ENCODE measurements at places on chromosomes 7 and 10.

GRCh38 chr10:91196268-91197048 is 24.0 kb upstream of the PCGF5 start:
- H3K27ac ChIP-seq = peak overlapping the region; percentile 64
- H3K4me3 ChIP-seq = no peak overlapping the region
- no peak for DNase-seq
- no peaks in the 10 kb centered on the region for H3K27me3 ChIP-seq
- H3K36me3 ChIP-seq = peaks cover 6% of the 10 kb centered on the region

- peaks cover 22% of the 10 kb centered on the region for H3K4me1 ChIP-seq
- peak; percentile 14 for DNase-seq
- H3K4me3 ChIP-seq = peak within 1 kb of the TSS; percentile 38
- H3K36me3 ChIP-seq = peaks cover 20% of the 10 kb centered on the region
- no peak within 1 kb of the TSS for H3K27ac ChIP-seq
- H3K27me3 ChIP-seq = peaks cover 59% of the 10 kb centered on the region
Observed at GRCh38 chr10:22345301-22346095, at the start of gene SPAG6. Gene SPAG6, plus strand, starts transcription at chr10:22345496. Its CDS starts 116 bp downstream, at chr10:22345612.

DNA sequence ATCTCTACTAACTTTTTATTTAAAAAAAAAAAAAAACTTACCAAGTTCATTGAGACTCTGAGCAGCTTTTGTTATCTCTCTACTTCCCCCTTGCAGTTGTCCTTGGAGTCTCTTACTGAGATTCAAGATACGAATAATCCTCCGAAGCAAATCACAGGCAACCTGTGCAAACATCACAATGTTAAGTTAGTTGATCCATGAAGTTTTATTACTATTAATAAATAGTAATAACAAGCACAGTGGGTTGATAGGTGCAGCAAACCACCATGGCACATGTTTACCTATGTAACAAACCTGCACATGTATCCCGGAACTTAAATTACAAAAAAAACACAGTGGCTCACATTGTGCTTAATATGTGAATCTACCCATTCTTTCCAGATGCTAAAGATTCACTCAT is 36.5 kb downstream of the COG5 start:
- H3K4me1 ChIP-seq = peaks cover 11% of the 10 kb centered on the region
- H3K4me3 ChIP-seq = no peak overlapping the region
- H3K27me3 ChIP-seq = no peaks in the 10 kb centered on the region
- peaks cover 27% of the 10 kb centered on the region for H3K36me3 ChIP-seq

DNA sequence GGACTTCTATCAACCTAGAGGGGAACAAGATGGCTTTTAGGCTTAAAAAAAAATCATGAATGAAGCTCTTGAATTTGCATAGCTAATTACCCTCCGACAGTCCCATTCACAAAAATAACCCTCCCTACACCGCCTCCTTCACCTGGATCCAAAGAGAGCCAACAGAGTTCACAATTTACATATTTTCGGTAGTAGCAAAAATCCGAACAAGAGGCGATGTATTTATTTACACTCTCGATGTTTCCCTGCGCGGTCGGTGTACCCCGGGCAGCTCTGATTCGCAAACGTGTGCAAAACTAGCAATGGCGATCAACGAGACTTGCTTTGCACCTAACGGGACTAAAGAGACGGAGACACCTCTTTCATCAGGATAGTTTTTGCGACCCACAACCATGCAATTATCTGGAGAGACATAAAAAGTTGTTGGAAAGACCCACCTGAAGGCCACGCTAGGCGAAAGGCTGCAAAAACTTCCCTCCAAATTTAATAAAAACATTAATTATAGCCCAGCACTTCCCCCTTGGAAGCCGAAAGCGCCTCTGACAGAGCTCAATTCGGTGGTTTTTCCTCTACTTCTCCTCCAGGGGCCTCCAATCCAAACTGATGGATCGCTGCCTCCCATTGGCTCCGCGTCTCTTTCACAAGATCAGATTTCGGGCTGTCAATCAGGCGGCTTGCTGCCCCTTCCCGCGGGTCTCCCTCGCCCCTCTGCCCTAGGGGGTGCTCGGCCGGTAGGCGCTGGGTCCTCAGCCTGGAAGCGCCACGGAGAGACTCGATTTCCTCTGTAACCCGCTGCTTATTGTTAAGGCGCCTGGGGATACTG is at the start of gene ETV1:
Gene ETV1 (minus strand): TSS at position 541 of the 823 bp plus-strand sequence. CDS start 614 bp downstream, outside the sequence.
- no peak for DNase-seq
- H3K4me1 ChIP-seq = no peaks in the 10 kb centered on the region
- no peak within 1 kb of the TSS for H3K4me3 ChIP-seq
- no peaks in the 10 kb centered on the region for H3K36me3 ChIP-seq

DNA sequence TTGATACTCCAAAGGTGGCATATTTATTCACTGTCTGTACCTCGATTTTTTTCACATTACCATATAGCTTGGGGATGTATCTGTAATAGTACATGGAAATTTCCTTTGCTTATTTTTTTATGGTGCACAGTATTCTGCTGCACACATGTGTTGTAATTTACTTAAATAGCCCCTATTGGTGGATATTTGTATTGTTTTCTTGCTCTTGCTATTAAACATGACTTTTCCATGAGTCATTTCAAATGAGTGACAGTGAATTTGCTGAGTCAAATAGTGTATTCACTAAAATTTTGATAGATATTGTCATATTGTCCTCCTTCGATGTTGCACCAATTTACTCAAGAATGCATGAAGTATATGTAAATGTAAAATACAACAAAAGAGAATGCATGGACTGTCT is 122.7 kb upstream of the STEAP4 start:
- H3K27me3 ChIP-seq = peaks cover 3% of the 10 kb centered on the region
- no peaks in the 10 kb centered on the region for H3K4me1 ChIP-seq
- H3K27ac ChIP-seq = no peak overlapping the region

DNA sequence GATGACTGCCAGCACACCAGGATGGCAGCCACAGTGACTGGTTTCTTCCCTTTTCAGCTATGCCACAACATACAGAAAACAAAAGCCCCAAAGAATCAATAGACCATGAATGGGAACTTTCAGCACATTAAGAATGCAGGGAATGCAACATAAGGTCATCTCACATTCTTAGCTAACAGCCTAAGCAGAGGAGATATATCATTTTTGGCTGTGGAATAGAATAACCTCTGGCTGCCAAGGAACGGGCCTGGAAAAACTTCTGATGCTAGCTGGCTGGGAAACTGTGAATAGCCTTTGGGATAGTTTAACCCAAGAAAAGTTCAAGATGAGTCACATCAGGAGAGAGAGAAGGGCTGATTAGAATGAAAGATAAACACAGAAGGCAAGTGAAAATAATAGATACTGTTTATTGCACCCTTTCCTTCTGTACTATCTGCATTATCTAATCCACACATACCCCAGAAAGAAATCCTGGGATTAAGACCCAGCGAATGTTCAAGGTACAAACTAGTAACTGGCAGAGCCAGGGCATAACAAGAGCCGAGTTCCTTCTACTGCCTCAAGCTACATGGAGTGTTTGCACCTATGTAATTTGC is 169.2 kb downstream of the SEMA3A start:
- no peaks in the 10 kb centered on the region for H3K36me3 ChIP-seq
- H3K27ac ChIP-seq = no peak overlapping the region

- H3K36me3 ChIP-seq = no peaks in the 10 kb centered on the region
- H3K4me1 ChIP-seq = no peaks in the 10 kb centered on the region
- H3K27ac ChIP-seq = no peak overlapping the region
- no peaks in the 10 kb centered on the region for H3K27me3 ChIP-seq
Observed at GRCh38 chr7:50598460-50599343, 33.5 kb upstream of the DDC start.

- no peak for DNase-seq
- no peaks in the 10 kb centered on the region for H3K4me1 ChIP-seq
- H3K27me3 ChIP-seq = no peaks in the 10 kb centered on the region
- H3K36me3 ChIP-seq = no peaks in the 10 kb centered on the region
- no peak overlapping the region for H3K27ac ChIP-seq
Observed at GRCh38 chr7:28354601-28355402, 57.5 kb upstream of the CREB5 start.

DNA sequence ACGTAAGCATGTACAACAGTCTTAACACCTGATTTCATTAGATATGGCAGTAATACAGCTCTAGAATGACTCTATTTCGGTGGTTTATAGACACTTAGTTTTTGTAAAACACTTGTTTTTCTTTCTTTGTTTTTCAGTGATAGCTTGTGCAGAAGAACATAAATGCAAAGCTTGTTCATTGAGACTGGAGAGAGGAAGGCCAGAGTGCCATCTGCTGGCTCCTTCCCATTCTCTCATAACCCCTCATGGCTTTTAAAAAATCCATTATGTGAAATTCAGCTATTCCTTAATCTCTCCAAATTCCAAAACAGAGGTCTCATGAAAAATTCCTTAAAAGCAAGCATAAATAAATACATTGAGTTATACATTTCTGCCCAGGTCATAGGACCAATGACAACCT is 76.3 kb downstream of the CACNB2 start:
- H3K4me3 ChIP-seq = no peak overlapping the region
- no peaks in the 10 kb centered on the region for H3K4me1 ChIP-seq
- H3K27me3 ChIP-seq = no peaks in the 10 kb centered on the region
- DNase-seq = no peak
- no peak overlapping the region for H3K27ac ChIP-seq

- no peak overlapping the region for H3K4me3 ChIP-seq
- no peaks in the 10 kb centered on the region for H3K4me1 ChIP-seq
- H3K27me3 ChIP-seq = peaks cover 13% of the 10 kb centered on the region
- H3K27ac ChIP-seq = no peak overlapping the region
- DNase-seq = no peak
- no peaks in the 10 kb centered on the region for H3K36me3 ChIP-seq
Observed at GRCh38 chr7:137480824-137481365, 137.4 kb upstream of the PTN start.

DNA sequence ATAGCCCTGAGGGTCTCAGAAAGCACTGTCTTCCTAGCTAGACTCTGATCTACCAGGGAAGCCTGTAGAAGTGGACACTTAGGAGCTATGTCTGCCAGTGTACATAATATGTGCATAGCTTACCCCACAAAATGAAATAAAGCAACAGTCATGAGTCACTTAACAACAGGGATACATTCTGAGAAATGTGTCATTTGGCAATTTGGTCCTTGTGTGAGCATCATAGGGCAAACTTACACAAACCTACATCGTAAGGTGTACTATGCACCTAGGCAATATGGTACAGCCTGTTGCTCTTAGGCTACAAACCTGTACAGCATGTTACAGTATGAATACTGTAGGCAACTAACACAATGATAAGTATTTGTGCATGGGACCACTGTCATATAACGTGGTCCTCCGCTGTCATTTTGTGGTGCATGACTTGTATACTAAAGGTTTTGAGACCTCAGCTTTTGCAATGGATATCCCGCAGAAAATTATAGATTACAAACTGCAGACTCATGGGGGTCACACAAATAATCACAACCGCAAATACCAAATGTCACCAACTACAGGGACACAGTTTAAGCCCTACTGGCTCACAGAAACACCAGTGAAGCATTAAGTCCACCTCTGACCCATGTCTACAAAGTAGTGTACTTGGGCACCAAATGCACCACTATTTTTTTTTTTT is 1.7 kb downstream of the URGCP start:
- H3K27ac ChIP-seq = peak overlapping the region; percentile 37
- no peak for DNase-seq
- peak overlapping the region; percentile 97 for H3K4me3 ChIP-seq
- no peaks in the 10 kb centered on the region for H3K27me3 ChIP-seq
- H3K4me1 ChIP-seq = peaks cover 19% of the 10 kb centered on the region
- H3K36me3 ChIP-seq = no peaks in the 10 kb centered on the region

DNA sequence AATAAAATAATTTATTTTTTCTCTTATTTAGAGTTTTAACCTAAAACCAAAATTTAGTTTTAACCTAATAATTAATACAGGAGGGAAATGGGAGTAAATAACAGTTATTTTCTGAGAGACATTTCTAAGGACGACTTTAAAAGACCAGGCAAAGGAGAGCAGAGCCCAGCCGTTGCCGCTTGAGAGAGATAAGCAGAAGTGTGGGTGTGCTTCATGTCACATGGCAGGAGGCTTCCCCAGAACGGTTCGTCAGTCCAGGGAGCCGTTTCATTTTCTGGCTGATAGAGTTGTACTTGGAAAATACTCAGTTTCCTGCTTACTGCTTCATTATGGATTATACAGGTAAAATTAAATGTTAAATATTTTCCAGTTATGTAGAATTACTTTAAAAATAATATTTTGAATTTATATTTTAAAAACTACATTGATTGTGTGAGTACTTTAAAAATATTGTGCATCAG is 61.4 kb downstream of the ST7 start:
- no peaks in the 10 kb centered on the region for H3K27me3 ChIP-seq
- H3K4me1 ChIP-seq = peaks cover 30% of the 10 kb centered on the region
- peak overlapping the region; percentile 30 for H3K4me3 ChIP-seq
- no peak overlapping the region for H3K27ac ChIP-seq
- no peak for DNase-seq
- no peaks in the 10 kb centered on the region for H3K36me3 ChIP-seq

DNA sequence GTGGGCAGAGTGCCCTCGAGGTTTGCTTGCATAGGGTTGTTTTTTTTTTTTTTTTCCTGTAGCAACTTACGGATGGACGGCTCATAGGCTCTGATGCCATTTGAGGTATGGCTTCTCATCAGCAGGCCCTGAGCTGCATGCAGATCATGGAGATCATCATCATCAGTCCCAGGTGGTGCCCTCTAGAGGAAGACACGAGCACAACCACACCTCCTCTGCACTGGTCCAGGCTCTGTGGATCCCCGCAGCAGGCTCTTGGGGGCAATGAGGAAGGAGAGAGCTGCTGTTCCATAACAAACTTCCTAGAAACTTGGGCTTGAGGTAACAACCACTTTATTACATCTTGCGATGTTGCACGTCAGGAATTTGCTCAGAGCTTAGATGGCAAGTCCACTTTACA is 132.7 kb upstream of the CXCL12 start:
- H3K36me3 ChIP-seq = no peaks in the 10 kb centered on the region
- H3K4me1 ChIP-seq = no peaks in the 10 kb centered on the region
- peaks cover 6% of the 10 kb centered on the region for H3K27me3 ChIP-seq
- no peak overlapping the region for H3K27ac ChIP-seq

DNA sequence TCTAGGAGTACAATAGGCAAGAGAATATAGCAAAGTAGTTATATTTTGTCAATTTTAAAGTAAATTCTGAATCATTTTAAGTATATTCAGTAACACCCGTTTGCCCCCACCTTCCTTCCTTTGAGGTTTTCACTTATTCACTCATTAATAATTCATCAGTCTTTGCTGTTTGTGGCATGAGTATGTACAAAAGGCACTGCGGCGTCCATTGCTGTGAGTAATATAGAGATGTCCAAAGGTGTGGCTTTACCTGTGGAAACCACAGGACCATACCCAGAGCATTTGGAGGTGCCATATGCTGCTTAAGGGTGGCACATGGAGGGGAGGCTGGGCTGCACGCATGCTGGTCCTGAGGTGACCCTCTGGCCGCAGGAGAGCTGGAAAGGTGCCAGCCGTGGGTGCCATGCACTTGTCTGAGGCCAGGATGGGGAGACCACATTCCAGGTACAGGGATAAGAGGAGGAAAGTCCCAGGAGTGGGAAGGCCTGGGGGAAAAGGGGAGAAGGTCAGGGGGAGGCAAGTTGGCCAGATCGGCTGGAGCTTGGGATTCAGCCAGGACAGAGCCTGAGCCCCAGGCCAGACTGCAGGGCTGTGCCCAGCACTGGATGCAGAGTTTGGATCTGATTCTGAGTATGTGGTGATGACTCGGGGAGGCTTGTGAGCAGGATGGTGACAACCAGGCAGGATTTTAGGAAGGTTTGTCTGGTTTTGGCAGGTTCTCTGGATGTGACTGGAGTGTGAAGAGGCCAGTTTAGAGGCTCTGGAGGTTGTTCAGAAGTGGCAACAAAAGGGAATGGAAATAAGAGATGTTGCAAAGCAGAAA is 223.4 kb downstream of the MGMT start:
- peaks cover 10% of the 10 kb centered on the region for H3K4me1 ChIP-seq
- H3K4me3 ChIP-seq = no peak overlapping the region
- H3K27me3 ChIP-seq = no peaks in the 10 kb centered on the region
- peak overlapping the region; percentile 46 for H3K27ac ChIP-seq

- H3K27me3 ChIP-seq = no peaks in the 10 kb centered on the region
- H3K4me1 ChIP-seq = peaks cover 20% of the 10 kb centered on the region
- H3K27ac ChIP-seq = peak overlapping the region; percentile 71
- H3K36me3 ChIP-seq = peaks cover 15% of the 10 kb centered on the region
- no peak for DNase-seq
Observed at GRCh38 chr7:105098863-105099515, 85.0 kb downstream of the KMT2E start.
